NB4 (cell line): ENCODE measurements at places on chromosomes 6 and 20.
A peak's percentile ranks its signal among the peaks of the same experiment; 100 is the strongest.

- DNase-seq, result no peak
These were observed 27.8 kb downstream of the ASIP start for GRCh38 chr20:34268851-34269636.

DNA sequence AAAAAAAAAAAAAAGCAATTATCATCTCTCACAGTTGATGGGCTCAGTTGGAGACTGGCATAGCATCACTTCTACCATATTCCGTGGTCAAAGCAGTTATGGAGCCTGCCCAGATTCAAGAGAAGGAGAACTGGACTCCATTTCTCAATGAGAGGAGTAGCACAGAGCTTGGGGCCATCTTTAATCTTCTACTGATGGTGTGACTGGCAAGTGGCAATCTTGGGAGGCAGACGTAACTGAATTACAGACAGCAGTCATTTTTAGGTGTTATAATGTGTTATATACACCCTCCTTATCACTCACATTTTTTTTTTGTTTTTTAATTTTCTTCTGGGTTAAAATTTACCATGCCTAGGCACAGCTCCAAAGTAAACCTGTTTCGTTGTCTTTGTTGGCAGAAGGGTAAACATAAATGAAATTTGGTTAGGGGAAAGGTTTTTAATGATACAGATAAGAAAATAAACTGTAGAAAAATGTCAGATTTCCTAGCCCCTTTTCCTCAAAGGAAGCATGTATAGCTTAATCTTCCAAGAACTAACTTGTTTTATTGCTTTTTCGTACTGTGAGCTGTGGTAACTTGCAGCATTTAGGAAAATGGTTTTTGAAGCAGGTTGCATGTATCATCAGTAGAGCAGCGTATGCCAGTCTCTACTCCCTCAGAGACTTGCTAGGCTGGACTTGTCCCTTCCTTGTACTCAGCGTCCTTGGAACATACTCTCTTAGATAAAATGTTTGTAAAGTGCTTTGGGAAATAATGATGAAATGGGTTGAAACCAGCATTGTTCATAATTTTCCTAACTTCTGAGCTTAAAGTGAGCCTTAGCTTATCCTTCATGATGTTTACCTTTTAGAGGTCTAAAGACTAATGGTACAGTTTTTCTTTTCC, 25.7 kb downstream of the ZFAND3 start:
- no peak for DNase-seq

DNA sequence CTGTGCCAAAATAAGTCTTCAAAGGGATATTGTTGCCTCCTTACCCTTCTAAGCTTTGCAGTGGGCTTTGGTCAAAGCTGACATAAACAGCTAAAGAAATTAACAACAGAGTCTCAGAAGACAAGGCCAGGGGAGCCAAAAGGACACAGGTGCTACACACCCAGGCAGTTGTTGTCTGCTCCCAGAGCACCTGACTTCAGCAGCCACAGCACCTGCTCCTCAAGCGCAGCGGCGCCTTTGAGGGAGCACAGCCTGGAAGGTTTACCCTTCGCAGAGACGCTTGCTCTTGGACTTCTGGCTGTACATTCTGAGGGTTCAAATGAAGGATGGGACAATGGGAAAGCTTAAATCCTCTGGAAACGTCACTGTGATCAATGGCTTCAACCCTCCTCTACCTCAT, 16.6 kb downstream of the B4GALT5 start:
- DNase-seq, result no peak

DNA sequence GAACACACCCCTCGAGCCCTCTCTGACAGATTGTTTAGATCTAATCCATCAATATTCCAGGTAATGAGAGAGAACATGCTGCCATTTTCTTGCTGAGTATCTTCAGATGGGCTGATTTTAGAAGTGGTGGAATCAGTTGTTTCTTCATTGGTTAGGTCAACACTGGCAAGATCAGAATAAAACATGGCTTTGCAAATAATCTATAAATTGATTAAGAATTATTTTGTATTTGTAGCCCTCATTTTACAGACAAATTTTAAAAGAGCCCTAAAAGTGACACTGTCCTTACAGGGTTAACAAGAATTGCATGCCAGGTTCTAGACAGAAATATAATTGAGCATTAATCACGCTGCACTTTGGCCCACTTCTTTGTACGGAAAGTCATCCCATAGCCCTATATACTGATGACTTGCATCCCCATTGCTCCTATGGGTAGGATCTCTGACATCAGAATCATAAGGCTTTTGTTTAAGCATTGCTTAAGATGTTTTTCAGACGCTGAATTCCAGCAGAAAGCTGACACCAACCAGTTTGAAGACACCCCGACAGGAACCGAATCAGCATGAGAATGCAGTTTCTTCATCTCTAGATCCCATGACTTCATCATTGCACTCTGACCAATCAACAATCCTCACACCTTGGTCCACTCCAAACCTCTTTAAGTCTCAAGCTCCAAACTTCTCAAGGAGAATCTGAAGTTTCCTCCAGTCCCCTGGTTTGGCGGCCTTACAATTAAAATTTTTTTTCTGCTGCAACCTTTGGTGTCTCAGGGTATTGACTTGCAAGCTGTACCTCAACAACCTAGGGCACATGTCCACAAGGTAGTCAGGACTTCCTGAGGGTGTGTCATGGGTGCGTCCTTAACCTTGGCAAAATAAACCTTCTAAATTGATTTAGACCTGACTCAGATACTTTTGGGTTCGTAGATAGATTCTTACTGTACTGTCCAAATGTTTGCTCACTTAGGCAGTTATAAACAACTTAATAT, 7.8 kb downstream of the TDP2 start:
- no peak for DNase-seq

- peak; percentile 32 for DNase-seq
These were observed 7.2 kb downstream of the HLA-G start for GRCh38 chr6:29834564-29835436.

DNA sequence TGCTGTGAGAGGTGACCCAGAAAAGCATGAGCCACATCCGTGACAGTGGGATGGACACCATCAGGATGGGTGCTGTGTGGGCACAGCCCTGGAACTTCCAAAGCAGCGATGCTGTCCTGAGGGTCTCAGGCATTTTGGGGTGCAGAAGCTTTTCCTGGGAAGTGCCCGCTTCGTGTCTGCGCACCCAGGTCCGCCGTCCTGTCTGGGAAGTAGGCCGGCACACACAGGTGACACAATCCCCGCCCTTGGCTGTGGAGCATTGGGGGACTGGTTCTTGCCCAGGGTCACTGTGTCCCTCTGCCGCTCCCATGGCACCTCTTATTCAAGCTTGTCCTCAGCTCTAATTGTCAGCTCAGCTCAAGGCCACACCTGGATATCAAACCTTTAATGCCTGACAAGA, 112.6 kb downstream of the ZDHHC14 start:
- no peak for DNase-seq

GRCh38 chr20:58432186-58432954, 43.3 kb downstream of the VAPB start:
- DNase-seq, result no peak

GRCh38 chr20:36350439-36350838, 44.3 kb downstream of the DLGAP4 start:
- DNase-seq, result no peak

GRCh38 chr6:3887150-3887700, 38.1 kb downstream of the FAM50B start:
- peak; percentile 35 for DNase-seq

DNA sequence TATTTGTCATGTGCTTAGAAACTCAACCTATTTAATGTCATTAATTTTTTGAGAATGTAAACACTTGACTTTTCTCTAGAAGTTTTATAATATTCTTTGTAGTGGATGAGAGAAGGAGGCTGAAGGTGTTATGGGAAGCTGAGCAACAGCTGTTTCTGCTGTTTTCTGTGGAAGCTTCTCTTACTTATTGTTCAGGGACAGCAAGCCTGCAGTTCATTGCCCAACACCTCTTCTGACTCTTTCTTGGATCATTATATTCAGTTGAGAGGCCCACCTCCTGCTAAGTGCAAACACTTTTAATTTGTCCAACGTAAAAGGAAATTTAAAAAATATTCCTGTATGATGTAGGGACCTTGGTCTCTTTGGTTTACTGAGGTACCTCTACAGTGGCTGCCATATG, 12.0 kb upstream of the ADGRF4 start:
- no peak for DNase-seq

DNA sequence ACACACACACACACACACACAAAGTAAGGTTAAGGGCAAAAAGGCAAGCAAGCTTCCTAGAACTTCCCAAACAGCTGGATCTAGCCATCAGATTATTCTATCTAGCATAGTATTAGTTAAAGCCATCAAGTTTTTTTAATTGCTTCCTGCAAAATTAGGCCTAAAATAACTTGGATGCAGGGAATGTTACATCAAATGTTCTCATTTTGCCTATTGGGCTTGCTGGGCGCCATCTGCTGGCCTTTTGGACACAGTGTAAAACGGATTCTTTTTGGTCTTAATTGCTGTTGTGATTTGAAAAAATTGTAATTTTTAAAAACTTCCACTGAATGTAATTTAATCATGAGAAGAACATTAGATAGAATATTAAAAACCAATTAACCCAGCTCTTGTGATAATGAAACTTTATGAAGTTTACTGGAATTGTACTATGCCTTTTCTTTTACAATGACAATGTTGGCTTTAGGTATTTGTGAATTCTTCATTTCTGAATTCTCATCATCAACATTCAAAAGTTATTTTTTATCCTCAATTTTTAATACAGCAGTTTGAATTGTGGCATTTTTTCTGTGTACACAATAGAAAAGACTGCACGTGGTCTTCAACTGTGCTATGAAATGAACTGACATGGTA, 6.8 kb downstream of the MKKS start:
- DNase-seq, result peak; percentile 55

- DNase-seq, result no peak
These were observed 25.2 kb downstream of the UCKL1 start for GRCh38 chr20:63930971-63931553.

- DNase-seq, result no peak
These were observed 476.8 kb upstream of the SOX4 start for GRCh38 chr6:21116736-21117135.

- no peak for DNase-seq
These were observed 51.7 kb downstream of the CPXM1 start for GRCh38 chr20:2748551-2749342.

DNA sequence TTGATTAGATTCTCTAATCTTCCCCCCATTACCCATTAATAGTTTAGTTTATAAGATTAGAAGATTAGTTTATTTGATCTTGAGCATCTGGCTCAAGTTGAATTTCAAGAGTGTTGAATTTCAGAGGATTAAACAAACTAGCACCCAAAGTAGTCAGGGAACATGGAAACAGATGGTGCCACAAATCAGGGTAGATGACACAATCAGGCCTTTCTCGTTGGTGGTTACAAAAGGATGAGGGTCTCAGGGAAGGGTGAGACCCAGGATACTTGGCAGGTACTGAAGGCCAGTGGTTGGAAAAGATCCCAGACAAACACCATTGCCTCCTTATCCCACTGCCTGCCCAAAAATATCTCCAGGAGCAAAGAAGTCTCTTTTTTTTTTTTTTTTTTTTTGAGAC, 29.5 kb upstream of the ADGRF1 start:
- no peak for DNase-seq
